Right ventricle myocardium inferior (tissue), 1 donor: ENCODE measurements at places on chromosomes 7 and 10. TPM values are rescaled to one million over a fixed set of nuclear protein-coding genes. Genes with fewer than 3 reads are reported as not detected.

DNA sequence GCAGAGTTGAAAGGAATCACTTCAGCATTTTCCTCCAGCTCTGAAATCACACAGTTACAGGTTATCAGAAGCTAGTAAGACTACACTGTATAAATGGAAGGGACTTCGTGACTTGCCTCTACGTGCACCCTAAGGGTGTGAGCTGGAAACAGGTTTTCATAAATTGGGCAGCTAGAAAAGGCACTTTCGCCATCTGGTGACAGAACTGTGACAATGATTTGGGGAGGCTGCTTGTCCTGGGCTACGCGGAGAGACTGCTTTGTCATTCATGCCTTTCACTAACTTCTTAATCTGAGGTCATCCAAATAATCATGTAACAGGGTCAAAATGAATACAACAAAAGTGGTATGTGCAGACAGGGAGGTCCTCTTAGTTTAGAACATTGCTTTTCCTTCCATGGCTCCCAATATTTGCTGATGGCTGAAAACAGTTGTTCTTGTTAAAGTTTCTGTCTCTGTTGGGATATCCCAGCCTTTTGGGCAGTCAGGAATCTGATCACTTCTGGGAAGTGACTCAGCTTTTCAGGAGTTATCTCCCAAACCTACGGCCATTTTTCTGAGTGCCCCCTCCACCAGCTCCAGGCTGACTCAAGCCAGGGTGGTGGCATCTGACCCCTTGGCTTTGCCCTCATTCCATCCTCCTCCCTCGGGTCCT lies 17.8 kb downstream of the VWC2 start:
- DNase-seq: no peak

DNA sequence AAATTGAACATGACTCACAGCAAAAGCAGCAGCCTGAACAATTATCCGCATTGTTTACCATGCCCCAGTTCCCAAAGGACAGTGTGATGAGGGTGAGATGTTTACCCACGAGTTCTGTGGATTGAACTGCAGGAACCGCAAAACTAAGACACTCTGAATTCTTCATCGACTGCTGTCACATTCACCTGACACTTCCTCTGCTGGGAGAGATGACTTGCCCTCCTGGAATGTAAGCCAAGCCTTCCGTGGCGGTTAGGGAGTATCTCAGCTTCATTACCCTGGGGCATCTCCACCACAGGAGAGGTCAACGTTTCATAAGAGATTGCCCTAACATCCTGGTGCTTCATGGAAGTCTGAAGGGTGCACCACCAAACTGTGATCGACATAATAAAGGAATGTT lies 374.6 kb upstream of the ADARB2 start:
- DNase-seq: no peak

- DNase-seq: no peak
Measured at GRCh38 chr10:14454629-14455028, 123.9 kb upstream of the FRMD4A start.

HYAL4 gene
- not detected for total RNA-seq

AZGP1 gene
- total RNA-seq: 94.1 TPM

GPR146 gene
- total RNA-seq: 30.6 TPM
